Activated effector memory CD4-positive, alpha-beta T cell treated with anti-CD3 and anti-CD28 coated beads, Interleukin-2, amount 50 U/mL, for 16 hours (primary cell): ENCODE measurements at places on chromosomes 4 and X.

GRCh38 chrX:105837232-105837631 lies 14.9 kb downstream of the NRK start:
- DNase-seq: no peak

GRCh38 chrX:22090181-22090580 lies 58.1 kb downstream of the PHEX start:
- no peak for DNase-seq

DNA sequence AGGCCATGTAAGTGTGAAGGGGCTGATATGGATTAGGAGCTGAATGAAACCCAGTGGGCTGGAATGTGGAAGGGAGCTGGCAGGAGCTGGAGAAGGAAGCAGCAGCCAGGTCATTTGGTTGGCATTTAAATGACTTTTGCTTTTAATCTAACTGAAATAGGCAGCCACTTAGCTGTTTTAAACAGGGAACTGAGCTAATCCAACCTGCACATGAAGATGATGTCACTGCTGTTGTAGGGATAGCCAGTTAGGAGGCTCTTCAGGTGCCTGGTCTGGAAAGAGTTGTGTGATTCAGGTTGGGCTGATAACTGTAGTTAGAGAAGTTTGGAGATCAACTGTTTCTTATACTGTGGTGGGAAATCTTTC lies 122.4 kb downstream of the PALLD start:
- DNase-seq: no peak

GRCh38 chr4:111773858-111774257 lies 371.4 kb upstream of the FAM241A start:
- no peak for DNase-seq

DNA sequence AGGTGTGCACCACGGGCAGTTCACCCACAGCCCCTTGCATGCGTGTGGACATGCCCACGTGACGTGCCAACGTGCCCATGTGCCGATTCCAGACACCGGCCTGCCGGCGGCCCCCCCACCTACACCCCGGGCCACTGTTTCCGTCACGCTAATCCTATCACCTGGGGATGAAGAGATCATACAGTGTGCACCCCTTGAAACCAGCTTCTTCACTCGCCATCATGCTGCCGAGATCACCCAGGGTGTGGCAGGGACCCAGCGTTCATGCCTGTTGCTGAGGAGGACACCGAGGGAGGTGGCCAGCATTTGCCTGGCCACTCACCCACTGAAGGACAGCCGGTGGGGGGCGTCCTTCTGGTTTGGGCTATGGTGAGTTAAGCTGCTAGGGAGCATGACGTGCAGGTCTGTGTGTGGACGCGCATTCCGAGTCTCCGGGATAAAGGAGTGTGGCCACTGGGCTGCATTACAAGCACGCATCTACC lies 14.1 kb downstream of the CTBP1 start:
- peak; percentile 59 for DNase-seq

GRCh38 chrX:4091046-4091760 lies 377.8 kb upstream of the PRKX start:
- no peak for DNase-seq

DNA sequence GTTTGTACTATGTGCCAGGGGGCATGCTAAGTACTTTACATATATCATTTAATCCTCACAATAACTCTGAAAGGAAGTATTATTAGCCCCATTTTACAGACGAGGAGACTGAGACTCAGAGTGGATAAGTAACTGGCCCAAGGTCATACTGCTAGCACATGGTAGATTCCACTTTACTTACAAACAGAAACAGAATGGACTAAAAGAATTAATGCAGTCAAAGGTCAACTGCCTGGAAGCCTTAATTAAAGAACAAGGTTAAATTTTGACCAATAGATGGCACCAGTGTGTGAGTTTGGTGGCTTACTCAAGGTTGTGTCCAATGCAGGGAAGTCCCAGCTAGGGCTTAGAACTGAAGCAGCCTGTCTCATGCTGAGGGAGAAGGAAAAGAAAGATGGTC lies 4.7 kb downstream of the RIPPLY1 start:
- DNase-seq: no peak

- DNase-seq: no peak
Observed at GRCh38 chr4:10101671-10102473, 14.7 kb downstream of the WDR1 start.

DNA sequence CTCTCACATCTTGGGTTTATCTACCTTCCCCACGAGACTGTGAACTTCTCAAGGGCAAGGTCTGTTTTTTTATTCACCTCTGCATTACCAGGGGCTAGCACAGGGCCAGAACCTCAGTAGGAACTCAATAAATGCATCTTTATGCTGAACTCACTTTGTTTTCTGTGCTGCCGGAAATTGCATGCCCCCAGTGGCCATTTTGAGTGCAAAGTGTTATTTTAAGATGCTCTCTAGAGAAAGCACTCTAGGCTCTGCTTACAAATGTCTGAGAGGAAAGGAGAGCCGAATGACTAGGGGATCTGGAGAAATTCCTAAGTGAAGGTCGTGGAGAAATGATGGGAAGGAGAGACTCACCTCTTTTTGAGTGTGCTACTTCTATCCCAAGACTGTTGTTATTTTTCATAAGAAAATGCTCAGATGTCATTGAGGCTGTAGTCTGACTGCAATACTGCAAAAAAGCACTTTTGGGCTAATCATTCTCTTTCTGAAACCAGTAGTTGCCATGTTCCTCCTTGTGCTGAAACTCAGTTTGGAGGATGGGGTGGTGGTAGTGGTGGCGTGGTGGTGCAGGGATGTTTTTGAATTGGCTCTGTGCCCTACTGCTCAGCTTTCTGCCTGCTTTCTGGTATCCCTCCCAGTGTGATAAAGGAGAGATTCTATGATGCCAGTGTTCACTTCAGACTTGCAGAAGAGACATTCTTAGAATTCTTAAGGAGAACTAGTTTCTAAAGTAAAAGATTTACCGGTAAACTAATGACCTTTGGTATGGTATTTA lies 41.3 kb downstream of the DOCK11 start:
- peak; percentile 81 for DNase-seq

GRCh38 chr4:646460-646859 lies 21.1 kb downstream of the PDE6B start:
- no peak for DNase-seq

DNA sequence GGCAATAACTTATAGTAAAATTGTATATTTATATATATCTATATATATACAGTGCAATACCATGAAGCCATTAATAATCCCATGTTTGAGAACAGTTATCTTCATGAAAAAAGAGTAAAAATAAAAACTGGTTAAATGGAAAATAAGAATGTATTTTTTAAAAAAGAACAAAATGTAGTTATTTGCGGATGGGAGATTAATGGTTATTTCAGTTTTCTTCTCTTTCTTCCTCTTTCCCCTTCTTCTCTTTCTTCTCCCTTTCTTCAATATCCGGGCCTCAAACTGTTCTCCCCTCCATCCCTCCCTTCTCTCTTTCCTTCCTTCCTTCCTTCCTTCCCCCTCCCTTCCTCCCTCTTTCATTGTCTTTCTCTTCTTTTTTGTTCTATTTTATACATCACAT lies 1301.7 kb upstream of the IGFBP7 start:
- DNase-seq: no peak

DNA sequence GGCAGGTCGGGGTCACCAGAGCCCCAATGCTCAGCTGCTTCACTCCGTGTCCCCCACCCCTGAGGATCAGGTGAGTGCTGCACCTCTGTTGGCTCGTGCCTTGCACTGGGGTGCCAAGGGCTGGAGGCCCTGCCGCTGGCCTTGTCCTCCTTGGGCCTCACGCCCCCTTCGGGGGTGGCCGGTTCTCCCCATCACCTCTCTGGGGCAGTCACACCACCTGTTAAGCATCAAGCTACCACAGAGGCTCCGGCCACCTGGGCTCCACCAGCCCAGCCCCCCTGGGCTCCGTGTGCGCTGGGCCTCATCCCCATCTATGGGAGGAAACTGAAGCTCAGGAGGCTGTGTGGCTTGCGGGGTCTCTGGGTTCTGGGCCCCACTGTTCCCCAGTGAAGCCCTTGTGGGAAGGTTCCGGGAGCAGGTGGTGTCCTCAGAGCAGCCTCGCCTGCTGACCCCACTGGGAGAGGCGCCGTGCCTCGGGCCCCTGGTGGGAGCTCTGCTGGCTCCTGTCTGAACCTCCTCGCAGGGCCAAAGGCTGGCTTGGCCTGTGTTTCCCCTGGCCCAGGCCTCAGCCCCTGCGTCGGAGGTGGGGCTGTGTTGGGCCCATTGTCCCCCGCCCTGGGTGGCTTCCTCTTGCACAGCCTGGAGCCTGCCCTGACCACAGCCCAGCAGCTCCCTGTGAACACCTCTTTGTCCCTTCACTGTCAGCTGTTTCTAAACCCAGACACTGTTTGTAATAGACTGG lies 30.8 kb downstream of the DOK7 start:
- DNase-seq: no peak

DNA sequence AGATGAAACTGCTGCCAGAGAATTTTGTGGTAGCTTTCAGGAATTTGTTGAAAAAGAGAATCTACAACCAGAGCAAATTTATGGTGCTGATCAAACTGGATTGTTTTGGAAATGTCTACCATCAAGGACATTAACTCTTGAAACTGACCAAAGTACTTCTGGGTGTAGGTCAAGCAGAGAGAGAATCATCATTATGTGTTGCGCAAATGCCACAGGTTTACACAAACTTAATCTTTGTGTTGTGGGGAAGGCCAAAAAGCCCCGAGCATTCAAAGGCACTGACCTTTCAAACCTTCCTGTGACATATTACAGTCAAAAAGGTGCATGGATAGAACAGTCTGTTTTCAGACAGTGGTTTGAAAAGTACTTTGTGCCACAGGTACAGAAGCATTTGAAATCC lies 2.1 kb downstream of the TIGD2 start:
- DNase-seq: no peak

- no peak for DNase-seq
Observed at GRCh38 chr4:99763635-99764101, 53.0 kb upstream of the DAPP1 start.

DNA sequence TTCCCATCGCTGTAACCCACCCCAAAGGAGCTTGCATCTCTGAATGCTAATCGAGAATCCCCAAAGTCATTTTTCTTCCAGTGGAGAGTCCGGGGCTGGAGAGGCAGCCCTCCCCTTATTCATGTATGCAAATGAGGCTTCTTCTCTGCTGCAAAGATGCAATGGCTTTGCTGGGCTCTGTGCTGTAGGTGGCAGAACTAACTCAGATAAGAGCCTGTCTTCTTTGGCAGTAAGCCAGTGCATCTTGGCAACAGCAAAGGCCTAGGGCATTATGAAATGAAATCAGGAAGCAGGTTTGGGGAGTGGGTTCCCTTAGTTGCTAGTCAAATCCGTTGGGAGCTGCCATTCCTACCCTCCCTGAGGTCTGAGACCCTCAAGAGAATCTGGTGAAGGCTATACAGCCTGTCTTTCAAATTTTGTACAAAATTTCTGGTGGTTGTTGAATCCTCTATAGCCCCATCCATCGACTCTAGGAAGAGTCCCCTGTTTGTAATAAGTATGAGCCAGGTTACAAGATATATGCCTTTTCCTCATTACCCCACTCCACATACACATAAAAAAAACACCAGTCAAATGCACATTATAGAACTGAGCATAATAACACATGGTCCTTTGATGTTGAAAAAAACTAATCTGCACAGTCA lies 290.6 kb upstream of the TAPT1 start:
- DNase-seq: no peak

GRCh38 chrX:123964156-123964834 lies 2.8 kb downstream of the STAG2 start:
- DNase-seq: no peak

- DNase-seq: peak; percentile 96
Observed at GRCh38 chrX:16719334-16720084, at the start of gene SYAP1. Gene SYAP1 (plus strand): TSS chrX:16719612. CDS start chrX:16719725, 113 bp downstream.

- no peak for DNase-seq
Observed at GRCh38 chr4:15953625-15954024, 9.3 kb downstream of the FGFBP2 start.
